ENCODE measurements at places on chromosomes 7 and 10.

- no peak for DNase-seq
These were observed 432.9 kb upstream of the FOXK1 start for GRCh38 chr7:4249241-4249640.

DNA sequence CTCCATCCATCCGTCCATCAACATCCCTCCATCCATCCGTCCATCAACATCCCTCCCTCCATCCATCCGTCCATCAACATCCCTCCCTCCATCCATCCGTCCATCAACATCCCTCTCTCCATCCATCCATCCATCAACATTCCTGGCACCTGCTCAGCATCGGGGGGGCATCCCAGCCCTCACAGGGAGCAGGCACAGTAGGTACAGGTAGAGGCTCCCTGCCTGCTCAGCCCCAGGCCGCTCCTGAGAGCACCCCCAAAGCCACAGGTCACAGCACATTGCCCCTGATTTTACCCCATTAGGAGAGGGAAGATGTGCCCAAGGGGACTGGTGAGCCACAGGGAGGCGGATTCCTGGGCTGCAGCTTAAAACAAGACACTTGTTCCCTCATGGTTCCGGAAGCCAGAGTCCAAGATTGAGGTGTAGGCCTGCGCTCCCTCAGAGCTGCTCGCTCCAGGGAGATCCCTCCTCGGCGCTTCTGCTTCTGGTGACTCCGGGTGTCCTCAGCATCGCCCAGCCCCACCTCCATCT, 21.1 kb upstream of the CFAP46 start:
- DNase-seq: no peak

DNA sequence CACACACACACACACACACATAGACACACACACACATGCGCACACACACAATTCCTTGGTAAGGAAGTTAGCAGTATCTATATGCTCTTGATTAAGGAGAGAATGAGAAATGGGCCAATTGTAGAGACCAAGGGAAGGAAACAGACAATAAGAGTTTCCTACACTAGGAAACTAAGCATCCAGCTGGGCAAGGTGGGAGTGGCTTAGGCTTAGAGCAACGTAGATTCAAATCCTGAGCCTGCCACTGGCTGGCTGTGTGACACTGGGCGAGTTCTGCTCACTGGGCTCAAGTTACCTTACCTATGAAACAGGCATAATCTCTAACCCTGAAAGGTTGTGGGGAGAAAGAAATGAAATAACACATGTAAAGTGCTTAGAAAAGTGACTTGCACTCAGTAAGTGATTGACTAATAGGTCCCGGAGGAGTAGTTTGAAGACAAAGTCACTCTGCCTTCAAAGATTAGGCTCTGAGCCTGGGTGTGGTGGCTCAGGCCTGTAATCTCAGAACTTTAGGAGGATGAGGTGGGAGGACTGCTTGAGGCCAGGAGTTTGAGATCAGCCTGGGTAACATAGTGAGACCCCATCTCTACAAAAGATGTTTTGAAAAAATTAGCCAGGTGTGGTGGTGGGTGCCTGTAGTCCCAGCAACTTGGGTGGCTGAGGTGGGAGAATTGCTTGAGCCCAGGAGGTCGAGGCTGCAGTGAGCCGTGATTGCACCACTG, 701.4 kb downstream of the PARD3 start:
- no peak for DNase-seq

- DNase-seq: no peak
These were observed 909.6 kb downstream of the REEP3 start for GRCh38 chr10:64430690-64431323.

DNA sequence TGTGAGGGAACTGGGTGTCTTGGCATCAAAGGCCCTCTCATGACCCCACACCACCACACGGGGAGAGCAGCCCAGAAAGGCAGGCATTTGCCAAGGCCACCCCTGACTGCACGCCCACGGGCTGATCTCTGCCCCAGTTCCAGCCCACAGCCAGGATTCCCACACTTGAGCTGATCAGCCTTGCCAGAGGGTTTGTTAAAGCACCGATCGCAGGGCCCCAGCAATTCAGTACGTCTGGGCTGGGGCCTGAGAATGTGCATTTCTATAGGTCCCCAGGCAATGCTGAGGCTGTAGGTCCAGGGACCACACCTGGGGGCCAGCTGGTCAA, 103.9 kb downstream of the TNS3 start:
- no peak for DNase-seq

GRCh38 chr7:378551-379455, 88.8 kb downstream of the FOXL3 start:
- DNase-seq: no peak

DNA sequence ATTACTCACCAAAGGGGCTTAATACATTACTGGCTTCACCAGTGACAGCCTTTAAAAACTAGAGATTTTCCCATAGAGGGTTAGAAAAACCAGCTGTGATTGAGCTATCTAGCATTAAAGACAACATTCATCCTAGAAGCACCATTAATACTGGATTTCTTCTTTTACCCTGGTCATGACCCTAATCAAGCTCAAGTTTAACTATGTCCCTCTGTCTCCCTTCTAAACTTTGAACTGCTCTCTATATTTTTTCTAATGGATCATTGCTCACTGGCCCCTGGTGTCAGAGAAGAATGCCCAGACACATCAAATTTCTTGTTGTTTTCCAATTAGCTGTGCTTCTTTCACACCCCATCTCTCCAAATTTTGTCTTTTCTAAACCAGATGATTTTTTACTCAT, 1101.3 kb downstream of the XPNPEP1 start:
- no peak for DNase-seq

GRCh38 chr7:154512121-154512833, 460.1 kb downstream of the DPP6 start:
- DNase-seq: no peak

GRCh38 chr7:20064974-20065862, 152.0 kb downstream of the MACC1 start:
- no peak for DNase-seq

DNA sequence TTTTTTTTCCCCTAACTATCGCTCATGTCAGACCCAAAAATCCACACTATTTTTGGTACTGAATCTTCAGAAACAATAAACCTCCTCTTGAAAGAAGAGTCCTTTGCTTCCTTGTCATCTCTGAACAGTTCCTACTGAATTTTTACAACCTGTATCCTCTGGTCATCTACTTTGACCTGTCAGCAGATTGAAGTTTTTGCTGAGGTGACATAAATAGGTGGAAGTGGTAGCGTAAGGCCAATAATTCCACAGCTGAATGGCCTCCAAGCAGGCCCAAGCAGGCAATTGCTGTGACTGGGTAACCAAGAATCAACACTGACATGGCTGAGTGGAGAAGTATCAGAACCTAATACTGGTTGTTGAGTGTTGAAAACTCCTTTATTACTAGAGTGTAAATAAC, 117.4 kb upstream of the MAGI2 start:
- DNase-seq: no peak

GRCh38 chr10:12834721-12835120, 166.8 kb downstream of the CCDC3 start:
- DNase-seq: no peak

DNA sequence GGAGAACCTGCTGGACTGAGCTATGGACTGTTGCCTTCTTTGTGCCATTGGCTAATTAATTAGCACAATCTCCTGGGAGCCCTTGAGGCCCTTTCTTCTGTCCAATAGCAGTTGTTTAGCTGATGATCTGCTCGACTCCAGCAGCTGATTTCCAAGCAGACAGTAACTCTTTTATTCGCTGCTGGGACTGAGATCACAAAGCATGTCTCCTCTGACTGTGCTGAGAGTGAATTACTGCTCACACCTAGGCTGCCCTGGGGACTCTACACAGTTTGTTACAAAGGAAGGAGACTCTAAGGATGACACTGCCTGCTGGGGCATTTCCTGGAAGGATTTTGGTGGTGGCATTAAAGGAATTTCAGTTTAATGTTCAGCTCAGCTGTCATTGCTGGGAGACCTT, 31.4 kb downstream of the CASP7 start:
- no peak for DNase-seq

GRCh38 chr7:70728872-70729552, 402.9 kb upstream of the GALNT17 start:
- DNase-seq: no peak

DNA sequence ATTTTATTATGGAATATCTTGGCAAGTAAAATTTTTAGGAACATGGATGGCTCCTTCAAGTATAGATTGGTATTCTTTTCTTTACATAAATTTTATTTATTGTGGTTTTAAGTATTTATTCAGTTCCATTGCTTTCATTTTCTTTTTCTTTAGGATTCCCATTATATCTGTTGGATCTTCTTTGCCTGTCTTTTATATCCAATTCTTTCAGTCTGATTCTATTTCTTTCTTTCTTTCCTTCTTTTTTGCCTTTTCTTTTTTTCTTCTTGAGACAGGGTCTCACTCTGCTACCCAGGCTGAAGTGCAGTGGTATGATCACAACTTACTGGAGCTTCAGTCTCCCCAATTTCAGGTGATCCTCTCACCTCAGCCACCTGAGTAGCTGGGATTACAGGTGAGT, 74.2 kb upstream of the GLI3 start:
- DNase-seq: no peak

GRCh38 chr7:100071018-100071723, 10.4 kb downstream of the ZNF3 start:
- DNase-seq: no peak

GRCh38 chr10:112969542-112969941, 19.5 kb downstream of the TCF7L2 start:
- DNase-seq: no peak

- no peak for DNase-seq
These were observed 96.2 kb downstream of the PPP1R17 start for GRCh38 chr7:31783221-31783620.

- no peak for DNase-seq
These were observed 63.0 kb downstream of the ZNF22 start for GRCh38 chr10:45063591-45064231.

DNA sequence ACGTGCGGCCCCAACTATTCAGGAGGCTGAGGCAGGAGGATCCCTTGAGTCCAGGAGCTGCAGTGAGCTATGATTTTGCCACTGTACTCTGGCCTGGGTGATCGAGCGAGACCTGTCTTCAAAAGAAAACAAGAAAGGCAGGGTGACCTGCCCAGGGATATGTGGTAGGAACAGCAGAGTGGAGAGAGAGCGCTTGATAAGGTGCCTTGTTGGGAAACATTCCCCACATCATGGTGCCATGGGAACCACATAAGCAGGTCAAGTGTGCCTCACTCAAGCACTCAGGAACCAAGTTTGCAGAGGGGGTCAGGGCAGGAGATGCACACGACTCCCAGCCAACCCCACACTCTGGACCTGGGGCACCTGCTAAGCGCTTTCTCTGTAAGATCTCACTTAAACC, 37.3 kb downstream of the PVRIG start:
- DNase-seq: no peak

DNA sequence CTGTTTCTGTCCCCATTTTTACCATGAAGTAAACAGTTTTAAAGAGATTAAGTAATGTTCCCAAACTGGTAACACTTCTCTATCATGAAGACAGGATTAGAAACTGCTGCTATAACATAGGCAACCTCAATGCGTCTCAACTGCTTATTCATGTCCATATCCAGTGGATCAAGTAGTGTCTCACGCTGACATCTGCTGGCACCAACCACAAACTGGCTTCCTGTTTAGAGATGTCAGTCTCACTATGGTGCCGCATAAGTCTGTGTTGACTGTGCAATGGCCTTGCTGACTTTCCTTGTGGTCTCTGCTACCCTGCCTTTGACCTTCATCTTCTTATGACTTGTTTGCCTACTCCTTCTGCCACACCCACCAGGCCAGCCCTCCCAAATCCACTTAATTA, 369.6 kb upstream of the DPP6 start:
- no peak for DNase-seq

- DNase-seq: no peak
These were observed 53.6 kb upstream of the CHCHD3 start for GRCh38 chr7:133135451-133135850.

GRCh38 chr10:85510682-85511081, 855.9 kb downstream of the GRID1 start:
- DNase-seq: no peak

DNA sequence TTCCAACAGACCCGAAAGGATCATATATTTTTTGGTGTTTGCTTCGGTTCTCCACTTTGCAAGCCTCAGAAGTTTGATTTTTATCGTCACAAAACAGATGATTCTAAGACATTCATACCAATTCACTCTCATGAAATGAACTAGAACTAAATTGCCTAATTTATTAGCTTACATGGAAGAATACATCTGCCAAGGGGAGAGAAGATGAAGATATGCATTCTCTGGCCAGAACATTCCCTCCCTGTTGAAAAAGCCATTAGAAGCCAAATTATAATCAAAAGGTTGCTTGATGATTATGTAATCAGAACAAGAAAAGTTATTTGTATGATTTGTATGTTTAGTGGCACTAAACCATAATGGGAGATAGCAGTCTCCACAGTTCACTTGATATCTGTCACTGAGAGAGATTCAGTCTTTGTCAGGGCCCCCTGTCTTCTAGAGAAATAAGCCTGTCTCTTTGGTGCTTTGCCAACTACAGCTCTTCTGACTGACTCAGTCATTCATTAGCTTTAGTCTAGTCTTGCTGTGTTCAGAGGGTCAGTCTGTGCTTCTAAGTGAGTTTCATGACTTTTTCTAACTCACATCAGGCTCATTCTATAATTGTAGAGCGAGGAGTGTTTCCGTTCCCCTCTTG, 95.3 kb upstream of the GNAI1 start:
- no peak for DNase-seq

GRCh38 chr7:977326-978048, 2.1 kb upstream of the COX19 start:
- no peak for DNase-seq

GRCh38 chr10:60498985-60499384, 109.3 kb upstream of the ANK3 start:
- no peak for DNase-seq

GRCh38 chr10:47306387-47307210, 6.6 kb downstream of the GDF10 start:
- no peak for DNase-seq

- DNase-seq: no peak
These were observed 43.5 kb downstream of the PRTFDC1 start for GRCh38 chr10:24908793-24909423.

GRCh38 chr10:120666308-120666707, 184.9 kb upstream of the WDR11 start:
- DNase-seq: no peak

DNA sequence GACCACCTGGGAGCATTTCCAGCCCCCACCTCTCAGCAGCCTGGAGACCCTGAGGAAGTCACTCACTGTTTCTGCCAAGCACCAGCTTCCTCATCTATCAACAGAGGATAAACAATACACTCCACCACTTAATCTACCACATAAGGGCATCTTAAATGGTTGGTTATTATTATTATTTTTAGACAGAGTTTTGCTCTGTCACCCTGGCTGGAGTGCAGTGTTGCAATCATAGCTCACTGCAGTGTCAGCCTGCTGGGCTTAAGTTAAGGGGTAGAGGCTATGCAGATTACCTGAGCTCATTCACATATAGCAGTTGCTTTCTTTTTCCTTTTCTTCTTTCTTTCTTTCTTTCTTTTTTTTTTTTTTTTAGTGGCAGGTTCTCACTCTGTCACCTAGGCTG, 59.5 kb upstream of the ELN start:
- DNase-seq: no peak

GRCh38 chr7:5797716-5798115, 16.3 kb upstream of the RNF216 start:
- DNase-seq: no peak

- DNase-seq: no peak
These were observed 389.2 kb downstream of the MAGI2 start for GRCh38 chr7:79064187-79064823.

GRCh38 chr10:132955479-132955878, 13.1 kb upstream of the CFAP46 start:
- DNase-seq: no peak

GRCh38 chr10:25059990-25060389, 43.6 kb downstream of the THNSL1 start:
- no peak for DNase-seq

- no peak for DNase-seq
These were observed 35.0 kb downstream of the GFRA1 start for GRCh38 chr10:116237970-116238369.

- no peak for DNase-seq
These were observed 7.5 kb downstream of the RABGEF1 start for GRCh38 chr7:66747881-66748511.
